PC-9 (cell line): ENCODE measurements at places on chromosomes 1 and 21. TPM values are rescaled to one million over a fixed set of nuclear protein-coding genes. Genes with fewer than 3 reads are reported as not detected.

Gene STPG1
- total RNA-seq: 8.3 and 11.4 TPM in 2 replicates

DNA sequence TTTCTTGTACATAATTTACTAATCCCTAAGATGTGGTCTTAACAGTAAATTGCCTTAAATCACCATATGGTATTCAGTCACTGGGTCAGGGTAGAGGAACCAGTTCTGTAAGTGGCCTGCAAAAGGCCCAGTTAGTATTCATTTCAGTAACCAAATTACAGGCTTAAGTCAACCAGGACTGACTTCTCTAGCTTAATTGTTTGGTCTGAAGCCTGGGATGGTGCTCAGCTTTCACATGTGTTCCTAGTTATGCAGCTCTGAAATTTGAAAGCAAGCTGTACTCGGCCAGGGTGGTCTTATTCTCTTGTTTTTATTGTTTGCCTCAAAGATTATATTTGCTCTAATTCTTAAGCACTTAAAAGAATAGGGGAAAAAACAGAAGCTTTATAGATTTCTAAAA lies 144.6 kb downstream of the MAGI3 start:
- H3K4me1 ChIP-seq: no peaks in the 10 kb centered on the region
- H3K27me3 ChIP-seq: no peaks in the 10 kb centered on the region
- H3K36me3 ChIP-seq: 0 out of 2 replicates have a peak, but pooled peaks cover 3% of the 10 kb centered on the region
- no peak overlapping the region for H3K27ac ChIP-seq

GRCh38 chr1:89022167-89022959 lies at the start of gene GBP3:
GBP3 (minus strand) TSS chr1:89022866; CDS start chr1:89020721, 2,145 bp downstream.
- H3K36me3 ChIP-seq: 0 out of 2 replicates have a peak, but pooled peaks cover 10% of the 10 kb centered on the region
- peak; percentile 82 for DNase-seq
- H3K27me3 ChIP-seq: no peaks in the 10 kb centered on the region
- peak within 1 kb of the TSS; percentile 78 for H3K27ac ChIP-seq
- H3K4me3 ChIP-seq: peak within 1 kb of the TSS; percentile 57
- H3K4me1 ChIP-seq: peaks cover 41% of the 10 kb centered on the region

- DNase-seq: no peak
- no peak overlapping the region for H3K4me3 ChIP-seq
- no peaks in the 10 kb centered on the region for H3K4me1 ChIP-seq
- H3K27me3 ChIP-seq: no peaks in the 10 kb centered on the region
- no peak overlapping the region for H3K27ac ChIP-seq
- H3K36me3 ChIP-seq: no peaks in the 10 kb centered on the region
Measured at GRCh38 chr21:35896060-35896459, 164.3 kb downstream of the SETD4 start.

DNA sequence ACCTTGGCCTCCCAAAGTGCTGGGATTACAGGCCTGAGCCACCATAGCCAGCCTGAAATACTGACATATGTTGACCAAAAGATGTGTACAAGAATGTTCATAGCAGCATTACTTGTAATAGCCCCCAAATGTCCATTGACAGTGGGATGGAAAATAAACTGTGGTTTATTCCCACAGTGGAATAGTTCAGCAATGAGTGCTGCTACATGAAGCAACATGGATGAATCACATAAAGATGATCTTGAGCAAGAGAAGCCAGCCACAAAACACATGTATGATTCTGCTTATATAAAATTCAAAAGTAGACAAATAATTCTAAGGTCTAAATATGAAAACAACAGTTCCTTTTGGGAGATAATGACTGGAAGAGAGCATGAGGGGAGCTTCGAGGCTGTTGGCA lies 9.1 kb upstream of the CREG1 start:
- DNase-seq: no peak
- no peaks in the 10 kb centered on the region for H3K27me3 ChIP-seq
- peaks cover 28% of the 10 kb centered on the region for H3K4me1 ChIP-seq

Gene NBPF6
- 0.94 TPM in 1 of 2 replicates, not detected in the other for total RNA-seq

Gene RIMS3
- 12.9 and 14.0 TPM in 2 replicates for total RNA-seq

- H3K36me3 ChIP-seq: no peaks in the 10 kb centered on the region
- DNase-seq: no peak
- no peaks in the 10 kb centered on the region for H3K4me1 ChIP-seq
Measured at GRCh38 chr1:19709260-19709793, 44.7 kb downstream of the HTR6 start.

DNA sequence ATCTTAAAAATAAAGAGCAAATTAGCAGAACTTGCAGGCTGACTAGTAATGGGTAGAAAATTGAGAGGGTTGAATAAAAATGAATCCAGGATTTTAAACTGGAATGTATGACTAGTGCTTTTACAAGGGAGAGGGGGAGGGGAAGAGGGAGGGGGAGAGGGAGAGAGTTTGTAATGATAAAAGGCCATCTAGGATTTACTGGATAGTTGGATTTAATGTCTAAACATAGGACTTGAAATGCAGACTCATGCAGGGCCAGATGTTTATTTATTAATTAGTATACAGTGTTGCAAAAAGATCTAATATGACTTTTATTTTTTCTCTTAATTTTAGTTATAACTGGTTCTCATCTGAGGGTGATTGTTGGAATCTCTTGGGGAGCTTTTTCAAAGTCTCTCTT lies 4.3 kb downstream of the ZNF326 start:
- no peaks in the 10 kb centered on the region for H3K27me3 ChIP-seq
- peaks cover 67% of the 10 kb centered on the region for H3K36me3 ChIP-seq
- DNase-seq: no peak
- no peak overlapping the region for H3K4me3 ChIP-seq
- H3K27ac ChIP-seq: no peak overlapping the region; the same call in 1 of the 2 replicates

Gene CD164L2
- total RNA-seq: 0.63 and 1.7 TPM in 2 replicates

Gene PTPN22
- total RNA-seq: 0.11 TPM in 1 of 2 replicates, not detected in the other

Gene CNIH3
- total RNA-seq: 7.4 and 8.4 TPM in 2 replicates

GRCh38 chr1:231638647-231639046 lies 12.1 kb downstream of the DISC1 start:
- H3K27ac ChIP-seq: no peak overlapping the region
- no peak overlapping the region for H3K4me3 ChIP-seq
- DNase-seq: no peak
- no peaks in the 10 kb centered on the region for H3K27me3 ChIP-seq
- peaks cover 7% of the 10 kb centered on the region for H3K4me1 ChIP-seq

Gene CYP4A22
- not detected in 2 replicates for total RNA-seq

DNA sequence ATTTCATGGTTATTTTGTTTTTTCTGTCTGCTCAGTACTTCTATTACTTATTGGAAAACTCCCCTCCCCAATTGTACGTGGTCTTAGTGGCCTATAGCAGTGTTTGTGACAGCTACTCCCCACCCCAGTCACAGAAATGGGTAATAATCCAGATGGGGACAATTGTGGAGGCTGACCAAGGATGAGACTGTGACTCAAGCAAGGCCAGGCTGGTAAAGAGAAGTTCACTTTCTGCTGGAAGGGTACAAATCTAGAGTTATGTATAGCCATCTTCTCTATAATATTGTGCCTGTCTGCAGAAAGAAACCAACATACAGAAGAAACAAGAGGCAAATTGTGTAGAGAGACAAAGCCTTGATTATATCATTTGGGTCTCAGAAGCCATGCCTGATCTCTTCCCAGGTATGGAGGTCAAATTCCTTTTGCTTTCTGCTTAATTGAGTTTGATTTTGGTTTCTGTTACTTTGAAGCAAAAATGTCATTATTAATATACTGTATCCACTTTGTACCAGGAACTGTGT lies 270.4 kb downstream of the HLX start:
- no peaks in the 10 kb centered on the region for H3K4me1 ChIP-seq
- no peak overlapping the region for H3K4me3 ChIP-seq
- no peaks in the 10 kb centered on the region for H3K27me3 ChIP-seq

DNA sequence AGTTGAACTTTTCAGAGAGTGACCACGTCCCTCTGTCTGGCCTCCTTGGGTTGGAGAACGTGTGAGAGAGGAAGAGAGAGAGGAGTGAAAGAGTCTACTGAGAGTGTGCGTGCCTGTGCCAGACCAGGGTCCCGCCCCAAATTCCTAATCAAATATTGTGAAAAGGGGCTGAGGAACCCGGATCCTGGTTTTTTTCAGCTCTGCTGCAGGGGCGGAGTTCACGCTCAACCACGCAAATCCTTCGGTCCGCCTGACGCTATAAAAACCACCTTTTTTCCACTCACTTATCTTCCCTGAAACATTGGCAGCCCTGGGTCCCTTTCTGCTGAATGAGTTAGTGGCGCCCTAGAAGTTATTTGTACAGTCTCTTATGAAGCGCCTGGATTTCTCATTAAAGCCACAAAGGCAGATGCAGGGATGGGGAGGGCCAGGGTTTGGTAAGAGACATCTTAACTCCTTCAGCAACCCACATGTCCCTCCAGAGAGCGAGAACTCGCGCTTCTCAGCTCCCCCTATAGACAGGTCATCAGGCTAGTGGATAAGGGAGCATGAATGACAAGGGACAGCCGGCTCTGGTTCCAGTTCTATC lies at the start of gene FMOD:
Gene FMOD, minus strand, starts transcription at position 86 of the 589 bp plus-strand sequence. CDS start 2,852 bp downstream, outside the sequence.
- no peaks in the 10 kb centered on the region for H3K4me1 ChIP-seq
- H3K36me3 ChIP-seq: no peaks in the 10 kb centered on the region
- DNase-seq: no peak
- no peak within 1 kb of the TSS for H3K27ac ChIP-seq
